ENCODE measurements at places on chromosomes 2 and 18. TPM values are rescaled to one million over a fixed set of nuclear protein-coding genes. Genes with fewer than 3 reads are reported as not detected.

Gene PID1
- not detected for total RNA-seq

Gene RUFY4
- not detected for total RNA-seq

Gene PDE11A
- 0.27 TPM for total RNA-seq

Gene CHRNG
- total RNA-seq, result not detected

Gene ANKRD23
- total RNA-seq, result 1.7 TPM

Gene PSMD1
- 221 TPM for total RNA-seq

Gene KCTD1
- total RNA-seq, result 18.2 TPM

Gene SCG2
- total RNA-seq, result not detected

Gene SLC19A3
- total RNA-seq, result 0.86 TPM

Gene KCNF1
- total RNA-seq, result 0.36 TPM

Gene VWC2L
- total RNA-seq, result not detected

Gene DHRS9
- total RNA-seq, result 0.29 TPM

Gene TMEM37
- total RNA-seq, result 2.4 TPM

Gene STK16
- 29.9 TPM for total RNA-seq

Gene DSC1
- total RNA-seq, result not detected

Gene FN1
- total RNA-seq, result 1,060 TPM

Gene CD8B
- not detected for total RNA-seq

Gene DTYMK
- total RNA-seq, result 64.4 TPM

Gene NT5DC4
- not detected for total RNA-seq

Gene LAMA3
- total RNA-seq, result 8.0 TPM

Gene PCARE
- total RNA-seq, result not detected

Gene MOGAT1
- total RNA-seq, result not detected

Gene OBSL1
- total RNA-seq, result 17.1 TPM

Gene DSG1
- not detected for total RNA-seq

Gene CHAC2
- 20.0 TPM for total RNA-seq

Gene EDAR
- not detected for total RNA-seq
